ENCODE measurements at places on chromosomes 5 and 9.

GRCh38 chr9:129201866-129202265 is 23.8 kb upstream of the IER5L start:
- DNase-seq: no peak

DNA sequence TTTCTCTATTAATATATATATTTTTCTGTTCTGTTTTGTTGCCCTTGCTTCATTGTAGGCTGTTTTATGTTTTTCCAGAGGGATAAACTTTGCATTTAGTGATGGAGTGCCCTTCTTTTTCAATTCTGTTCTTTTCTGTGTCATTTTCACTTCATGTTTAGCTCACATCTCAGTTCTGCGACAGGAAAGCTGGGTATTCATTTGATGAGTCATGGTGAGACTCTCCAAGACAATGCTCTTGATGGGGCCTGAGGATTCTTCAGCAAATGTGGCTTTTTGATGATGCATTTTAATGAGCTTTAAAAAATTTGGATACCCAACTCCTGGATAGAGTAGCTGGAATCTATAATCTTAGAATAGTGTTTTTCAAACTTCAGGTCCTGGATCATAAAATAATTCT is 56.5 kb upstream of the SPATA31D4 start:
- no peak for DNase-seq

DNA sequence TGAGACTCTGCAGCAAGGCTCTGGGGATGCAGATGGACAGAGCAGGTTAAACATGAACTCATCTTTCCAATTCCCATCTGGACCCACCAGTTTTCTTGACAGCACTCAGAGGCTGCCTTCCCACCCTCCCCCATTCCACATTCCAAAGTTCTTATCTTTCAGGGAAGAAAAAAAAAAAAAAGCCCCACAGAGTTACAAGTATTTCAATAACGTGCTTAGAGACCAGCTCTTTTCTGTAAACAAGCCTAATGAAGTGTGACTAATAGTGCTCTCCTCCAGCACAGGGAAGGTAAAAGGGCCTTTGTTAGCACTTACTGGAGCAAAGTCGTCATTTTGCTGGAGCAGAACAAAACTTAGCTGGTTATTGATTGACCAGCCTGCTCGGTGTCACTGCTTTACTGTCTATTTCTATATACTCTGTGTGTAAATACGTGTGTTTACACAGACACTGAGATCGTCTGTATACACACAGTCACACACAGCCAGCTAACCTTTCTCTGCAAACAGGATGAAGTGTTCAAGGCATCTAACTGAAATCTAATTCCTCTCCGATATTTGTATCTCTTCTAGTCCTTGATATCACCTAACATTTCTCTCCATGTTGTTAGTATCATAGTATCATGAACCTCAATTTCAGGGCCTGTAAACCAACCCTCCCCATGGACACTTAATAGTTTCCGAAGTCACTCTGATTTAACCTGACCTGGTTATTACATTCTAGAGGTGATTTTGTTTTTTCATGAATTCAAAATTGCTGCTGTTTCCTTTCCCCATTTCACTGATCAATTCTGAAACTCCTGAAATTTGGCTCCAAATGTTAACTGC is 84.9 kb downstream of the ZNF608 start:
- peak; percentile 97 for DNase-seq

DNA sequence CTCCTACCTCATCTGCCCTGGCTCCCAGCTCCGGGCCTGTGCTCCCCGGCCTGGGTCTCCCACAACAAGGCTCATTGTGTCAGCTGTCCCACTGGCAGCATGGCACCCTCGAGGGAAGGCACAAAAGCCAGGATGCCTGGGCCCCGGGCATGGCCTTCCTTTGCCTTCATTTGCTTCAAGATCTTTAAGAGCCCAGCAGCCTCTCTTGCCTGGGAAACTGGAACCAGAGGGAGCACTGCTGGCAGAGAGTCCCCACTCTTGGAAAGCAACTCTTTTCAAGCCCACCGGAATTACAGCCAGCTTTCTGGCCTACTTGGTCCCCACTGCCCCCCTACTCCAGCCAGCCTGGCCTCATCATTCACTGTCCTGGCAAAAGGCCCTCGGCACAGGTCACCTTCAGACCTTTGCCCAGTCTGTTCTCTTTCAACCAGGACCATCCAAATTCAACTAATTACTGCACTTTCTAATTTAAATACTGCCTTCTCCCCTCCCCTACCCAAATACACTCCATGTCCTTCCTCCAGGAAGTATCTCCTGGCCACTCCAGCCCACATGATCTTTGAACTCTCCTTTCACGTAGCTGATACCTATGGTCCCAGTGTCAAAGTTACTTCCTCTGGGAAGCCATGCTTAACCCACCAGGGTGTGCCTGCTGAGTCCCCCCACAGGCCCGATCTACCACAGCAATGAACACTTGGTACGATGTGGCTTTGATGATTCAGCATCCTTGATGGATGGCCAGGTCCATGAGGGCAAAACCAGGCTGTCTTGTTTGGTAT is 8.9 kb downstream of the ZER1 start:
- DNase-seq: no peak

GRCh38 chr5:41508186-41508585 is 2.2 kb downstream of the PLCXD3 start:
- DNase-seq: no peak

- DNase-seq: no peak
Measured at GRCh38 chr5:8784692-8785091, 761.2 kb downstream of the SEMA5A start.
